Ureter (tissue), 1 donor: ENCODE measurements at places on chromosomes 3 and 15.

GRCh38 chr15:100247228-100248225 is 94.2 kb downstream of the ADAMTS17 start:
- peak; percentile 63 for DNase-seq

DNA sequence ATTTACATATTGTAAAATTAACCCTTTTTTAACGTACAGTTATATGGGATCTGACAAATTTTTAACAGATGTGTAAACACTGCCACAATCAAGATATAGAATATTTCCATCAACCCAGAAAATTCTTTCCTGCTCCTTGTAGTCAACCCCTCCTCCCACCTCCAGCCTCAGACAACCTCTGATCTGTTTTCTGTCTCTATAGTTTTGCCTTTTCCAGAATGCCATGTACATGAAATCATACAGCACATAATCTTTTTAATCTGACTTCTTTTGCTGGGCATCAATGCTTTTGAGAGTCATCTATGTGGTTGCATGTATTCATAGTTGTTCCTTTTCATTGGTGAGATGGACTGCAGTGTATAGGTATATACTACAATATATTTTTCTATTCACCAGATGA is 153.0 kb downstream of the SMAD6 start:
- no peak for DNase-seq

DNA sequence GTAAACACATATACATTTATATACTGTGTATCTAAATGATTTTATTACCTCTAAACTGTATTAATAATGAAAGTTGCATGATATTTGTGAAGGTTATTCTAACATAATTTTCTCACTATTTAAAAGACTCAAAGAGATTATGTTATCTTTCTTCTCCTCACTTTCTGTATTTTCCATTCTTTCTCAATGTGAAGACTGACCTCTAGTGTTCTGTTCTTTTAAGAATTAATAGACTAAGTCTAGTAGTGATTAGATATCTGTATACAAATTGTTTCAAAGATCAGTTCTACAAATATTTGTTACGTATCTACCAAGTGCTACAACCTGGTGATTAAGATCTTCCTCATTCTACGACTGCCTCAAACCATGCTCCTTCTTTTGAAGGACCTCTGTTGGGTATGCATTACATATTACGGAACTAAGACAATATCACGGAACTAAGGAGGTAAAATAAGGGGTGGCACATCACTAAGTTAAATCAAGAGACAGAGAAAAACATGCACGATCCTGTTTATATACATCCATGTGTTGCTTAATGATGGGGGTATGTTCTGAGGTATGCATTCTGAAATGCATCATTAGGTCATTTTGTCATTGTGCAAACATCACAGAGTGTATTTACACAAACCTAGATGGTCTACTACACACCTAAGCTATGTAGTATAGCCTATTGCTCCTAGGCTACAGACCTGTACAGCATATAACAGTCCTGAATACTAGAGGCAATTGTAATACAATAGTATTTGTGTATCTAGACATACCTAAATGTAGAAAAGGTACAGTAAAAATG is 161.5 kb upstream of the KBTBD8 start:
- no peak for DNase-seq

GRCh38 chr3:142997330-142997729 is 4.0 kb upstream of the U2SURP start:
- DNase-seq: no peak

- DNase-seq: peak; percentile 27
Measured at GRCh38 chr15:101243420-101243819, 8.4 kb downstream of the CHSY1 start.

DNA sequence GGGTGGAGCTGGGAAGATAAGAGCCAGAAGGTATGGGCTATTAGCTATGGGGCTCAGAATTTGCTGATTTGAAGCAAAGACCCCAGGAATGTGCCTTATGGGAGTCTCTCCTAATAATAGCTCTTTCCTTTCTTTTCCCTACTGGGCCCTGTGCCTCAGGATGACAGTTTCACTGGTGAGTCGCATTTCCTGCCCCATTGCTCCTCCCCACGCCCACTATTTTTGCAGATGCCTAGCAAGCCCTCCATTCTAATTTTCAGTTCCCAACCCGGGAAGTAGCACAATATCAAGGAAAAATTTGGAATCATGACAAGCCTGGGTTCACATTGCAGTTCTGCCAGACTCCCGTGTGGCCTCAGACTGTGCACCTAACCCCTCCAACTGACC is 583 bp downstream of the IL17RE start:
- DNase-seq: no peak

GRCh38 chr15:59197454-59197853 is 9.2 kb upstream of the LDHAL6B start:
- no peak for DNase-seq

DNA sequence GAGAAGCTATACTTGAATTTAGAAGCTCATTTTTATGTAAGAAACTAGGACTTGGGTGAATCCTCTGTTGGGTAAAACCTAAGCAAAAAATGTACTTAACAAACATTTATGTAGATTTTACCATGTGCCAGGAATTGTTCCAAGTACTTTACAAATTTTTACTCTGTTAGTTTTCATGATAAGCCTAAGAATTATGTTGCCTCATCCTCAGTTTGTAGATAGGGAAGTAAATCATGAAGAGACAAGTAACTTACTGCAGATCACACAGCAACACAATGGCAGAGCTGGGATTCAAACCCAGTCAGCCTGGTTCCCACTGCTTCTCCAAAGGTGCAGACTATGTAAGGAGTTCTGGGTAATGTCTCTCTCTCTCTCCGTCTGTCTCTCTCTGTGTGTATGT is 169.9 kb downstream of the DIPK2A start:
- DNase-seq: no peak

GRCh38 chr3:187112934-187113793 is 26.1 kb downstream of the RPL39L start:
- DNase-seq: no peak

DNA sequence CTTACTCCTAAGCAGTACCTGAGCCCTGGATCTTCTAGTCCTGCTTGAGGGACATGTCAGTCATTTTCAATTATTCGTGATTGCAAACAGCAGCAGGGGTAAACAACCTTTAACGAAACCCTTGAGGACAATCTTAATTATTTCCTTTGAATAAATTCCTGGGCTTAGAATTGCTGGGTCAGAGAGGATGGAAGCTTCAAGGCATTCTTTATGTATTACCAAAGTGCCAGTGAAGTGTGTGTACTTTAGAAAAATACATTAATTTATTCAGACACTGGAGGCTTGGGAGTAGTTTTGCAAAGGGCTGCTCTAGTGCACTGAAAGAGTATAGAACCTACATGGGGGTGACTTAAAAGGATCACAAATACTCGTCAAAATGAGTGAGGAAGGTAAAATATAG is 280.8 kb upstream of the LRRFIP2 start:
- DNase-seq: no peak

DNA sequence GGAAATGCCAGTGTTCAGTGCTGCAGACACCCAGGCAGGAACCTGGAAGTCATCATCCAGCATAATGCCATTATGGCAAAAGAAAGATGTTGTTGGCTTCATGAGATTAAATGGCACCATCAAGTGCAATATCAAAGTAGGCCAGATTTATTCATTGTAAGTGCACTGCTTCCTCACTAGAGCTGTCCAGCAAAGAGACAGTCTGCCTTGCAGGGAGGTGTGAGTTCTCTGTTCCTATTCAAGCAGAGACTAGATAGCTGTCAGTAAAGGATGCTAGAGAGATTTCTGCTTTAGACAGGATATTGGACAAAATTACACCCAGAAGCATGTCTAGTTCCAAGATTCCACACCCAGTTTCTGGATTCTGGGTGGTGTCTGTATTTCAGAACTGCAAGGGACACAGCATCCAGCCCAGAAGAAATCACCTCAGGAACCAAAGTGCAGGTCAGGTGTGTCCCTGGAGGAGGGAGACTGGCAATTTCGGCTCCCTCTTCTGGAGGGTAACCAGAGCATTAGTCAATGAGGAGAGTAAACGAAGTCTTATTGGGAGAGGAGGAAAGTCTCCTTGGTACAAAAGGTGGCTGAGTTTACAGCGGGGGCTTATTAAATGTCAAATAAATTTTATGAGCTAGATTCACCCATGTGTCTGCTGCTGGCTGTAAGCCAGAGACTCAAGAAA is 377.3 kb downstream of the EPHB1 start:
- no peak for DNase-seq

DNA sequence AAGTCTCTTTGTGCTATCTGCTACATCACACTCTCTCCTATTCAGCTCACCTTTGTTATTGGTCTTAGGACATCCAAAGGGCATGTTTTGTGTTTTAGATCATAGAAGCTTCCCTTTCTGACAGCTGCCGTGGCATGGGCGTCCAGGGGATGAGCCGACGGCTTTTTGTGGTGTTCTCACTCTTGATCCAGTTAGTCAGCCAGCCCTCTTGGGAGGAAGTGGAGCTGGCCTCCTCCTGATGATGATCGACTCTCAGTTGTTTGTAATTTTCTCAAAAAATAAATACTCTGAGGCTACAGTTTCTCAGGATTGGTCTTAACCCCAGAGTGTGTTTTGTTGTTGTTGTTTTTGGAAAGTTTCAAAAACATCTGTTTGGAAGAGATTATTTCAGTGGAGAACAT is 34.4 kb downstream of the BOC start:
- no peak for DNase-seq

GRCh38 chr3:12993517-12994356 is 79.5 kb downstream of the IQSEC1 start:
- no peak for DNase-seq

DNA sequence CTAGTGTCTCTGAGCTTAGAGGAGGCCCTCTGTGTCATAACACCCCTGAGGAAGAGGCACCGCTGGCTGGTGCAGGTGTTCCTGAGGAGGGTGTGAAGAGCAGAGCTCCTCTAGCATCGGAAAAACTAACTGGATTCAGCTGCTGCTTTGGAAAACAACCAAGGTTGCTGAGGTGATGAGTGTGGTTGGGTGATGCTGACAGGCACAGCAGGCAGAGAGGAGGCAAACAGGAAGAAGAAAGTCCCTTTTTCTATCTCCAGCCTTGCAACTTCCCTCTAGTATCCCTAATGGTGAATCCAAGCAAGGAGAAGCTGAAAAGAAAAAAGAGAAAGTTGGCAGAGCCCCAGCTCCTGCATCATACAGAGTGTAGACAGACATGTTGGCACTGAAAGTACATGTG is 3.8 kb upstream of the OR4F15 start:
- no peak for DNase-seq

- no peak for DNase-seq
Measured at GRCh38 chr3:81375921-81376320, 385.5 kb downstream of the GBE1 start.

DNA sequence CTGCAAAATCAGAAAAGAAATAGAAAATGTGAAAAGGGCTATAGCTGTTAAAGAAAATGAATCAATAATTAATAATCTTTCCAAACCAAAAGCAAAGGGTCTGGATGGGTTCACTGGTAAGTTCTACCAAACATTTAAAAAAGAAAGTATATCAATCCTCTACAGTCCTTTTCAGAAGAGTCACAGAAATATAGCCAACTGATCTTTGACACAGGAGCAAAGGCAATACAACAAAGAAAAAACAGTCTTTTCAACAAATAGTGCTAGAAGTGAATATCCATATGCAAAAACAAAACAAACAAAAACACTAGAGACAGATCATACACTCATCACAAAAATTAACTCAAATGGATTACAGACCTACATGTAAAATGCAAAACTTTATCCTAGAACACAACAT is 32.6 kb downstream of the RFX7 start:
- DNase-seq: no peak

GRCh38 chr3:57423335-57423734 is 120.8 kb downstream of the DNAH12 start:
- DNase-seq: no peak

- no peak for DNase-seq
Measured at GRCh38 chr3:129658110-129658843, 51.8 kb upstream of the PLXND1 start.

DNA sequence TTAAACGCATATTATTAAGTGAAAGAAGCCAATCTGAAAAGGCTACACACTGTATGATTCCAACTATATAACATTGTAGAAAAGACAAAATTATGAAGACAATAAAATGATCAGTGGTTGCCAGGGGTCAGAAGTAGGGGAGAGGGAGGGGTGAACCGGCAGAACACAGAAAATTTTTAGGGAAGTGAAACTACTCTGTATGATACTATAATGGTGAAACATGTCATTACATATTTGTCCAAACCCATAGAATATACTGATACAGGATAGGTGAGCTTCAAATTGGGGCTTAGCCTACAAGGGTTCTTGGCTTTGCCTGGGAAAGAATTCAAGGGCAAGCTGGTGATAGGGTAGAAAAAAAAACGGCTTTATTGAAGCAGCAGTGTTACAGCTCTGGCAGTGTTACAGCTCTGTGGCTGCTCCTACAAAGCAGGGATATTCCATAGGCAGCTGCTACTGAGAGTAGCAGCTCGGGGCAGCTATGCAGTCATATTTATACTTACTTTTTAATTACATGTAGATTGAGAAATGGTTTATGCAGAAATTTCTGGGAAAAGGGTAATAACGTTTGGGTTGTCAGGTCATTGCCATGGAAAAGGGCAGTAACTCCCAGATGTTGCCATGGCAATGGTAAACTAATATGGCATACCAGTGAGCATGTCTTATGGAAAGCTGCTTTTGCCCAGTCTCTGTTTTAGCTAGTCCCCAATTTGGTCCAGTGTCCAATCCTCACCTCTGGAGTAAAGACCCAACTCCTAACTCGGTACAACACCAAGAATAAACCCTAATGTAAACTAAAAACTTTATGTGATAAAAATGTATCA is 125.1 kb upstream of the SLC25A36 start:
- no peak for DNase-seq

DNA sequence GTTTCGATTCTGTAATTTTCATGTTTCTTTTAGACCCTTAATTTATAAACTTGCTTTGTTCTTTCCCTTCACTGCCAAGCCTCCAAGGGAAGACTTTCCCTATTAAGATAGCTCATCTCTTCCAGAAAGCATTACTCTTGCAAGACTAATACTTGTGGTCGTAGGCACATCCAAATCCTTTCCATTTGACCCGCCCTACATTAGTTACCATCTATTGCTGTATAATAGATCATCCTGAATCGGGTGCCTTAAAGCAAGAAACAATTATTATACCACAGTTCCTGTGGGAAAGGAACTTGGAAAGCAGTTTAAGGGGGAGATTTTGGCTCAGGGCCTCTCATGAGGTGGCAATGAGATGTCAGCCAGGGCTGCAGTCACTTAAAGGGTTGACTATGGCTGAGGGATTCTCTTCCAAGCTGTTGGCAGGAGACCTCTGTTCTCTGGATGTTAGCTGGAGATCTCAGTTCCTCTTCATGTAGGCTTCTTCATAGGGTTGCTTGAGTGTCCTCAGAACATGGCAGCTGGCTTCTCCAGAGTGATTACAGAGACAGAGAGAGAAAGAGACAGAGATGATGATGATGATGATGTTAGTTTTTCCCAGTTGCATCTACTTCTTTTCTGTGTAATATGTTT is 570.4 kb upstream of the TGFBR2 start:
- no peak for DNase-seq
